NCI-H1436 (cell line): ENCODE measurements at places on chromosomes 3 and 15.

GRCh38 chr15:63195569-63196015 lies 6.2 kb downstream of the RAB8B start:
- no peak for DNase-seq

- no peak for DNase-seq
These were observed 56.8 kb downstream of the PHLDB2 start for GRCh38 chr3:111915905-111916304.

DNA sequence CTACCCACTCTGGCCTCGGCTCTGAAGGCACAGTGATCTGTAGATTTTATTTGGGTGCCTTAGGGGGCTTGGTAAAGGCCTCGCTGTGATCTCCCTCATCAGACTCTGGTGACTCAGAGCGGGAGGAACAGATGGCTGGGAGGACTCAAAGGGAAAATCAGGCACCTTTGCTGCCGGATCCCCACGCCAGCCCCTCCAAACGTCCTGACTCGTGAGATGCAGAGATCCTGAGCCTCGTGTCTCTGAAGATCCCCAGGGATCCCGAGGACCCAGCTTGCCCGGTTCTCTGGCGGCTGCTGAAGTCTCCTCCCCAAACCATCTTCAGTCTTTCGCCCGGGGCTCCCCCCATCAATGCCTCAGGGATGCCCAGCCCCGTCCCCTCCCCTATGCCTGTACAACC lies 32.8 kb downstream of the MUC20 start:
- DNase-seq, result no peak

GRCh38 chr3:126549861-126550487 lies 8.8 kb downstream of the C3orf22 start:
- no peak for DNase-seq

DNA sequence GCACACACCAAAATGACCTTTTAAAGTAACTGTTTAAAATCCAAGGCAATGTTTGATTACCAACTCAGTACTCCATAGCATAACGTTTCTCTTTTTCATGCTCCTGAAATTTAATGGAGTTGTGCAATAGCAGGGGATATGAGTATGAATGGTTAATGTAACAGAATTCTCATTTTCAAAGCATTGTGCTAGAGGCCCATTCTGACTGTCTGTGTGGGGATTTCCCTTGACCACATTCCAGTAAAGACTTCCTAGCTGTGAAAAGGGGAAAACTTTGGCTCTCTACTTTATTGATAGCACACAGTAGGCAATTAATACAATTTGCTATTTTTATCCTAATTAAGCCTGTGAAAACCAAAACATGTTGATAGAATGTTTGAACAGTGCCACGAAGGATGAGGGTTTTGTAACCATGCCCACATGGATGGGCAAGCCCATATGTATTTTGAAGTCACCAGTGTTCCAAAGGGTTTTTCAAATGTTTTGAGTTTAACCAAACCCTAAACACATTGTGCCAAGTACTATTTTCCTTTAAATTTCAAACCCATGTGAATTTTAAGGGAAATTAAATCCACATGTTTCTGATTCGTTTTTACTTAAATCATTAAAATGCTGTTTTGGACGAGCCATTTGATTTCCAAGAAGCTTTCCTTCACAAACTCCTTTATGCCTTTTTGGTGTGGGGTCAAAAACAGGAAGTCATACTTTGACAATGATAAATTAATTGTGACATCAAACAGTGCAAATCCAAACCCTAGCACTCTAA lies 261.2 kb downstream of the SHOX2 start:
- no peak for DNase-seq

- no peak for DNase-seq
These were observed 47.8 kb upstream of the RARB start for GRCh38 chr3:25380222-25380739.

GRCh38 chr3:80233576-80233975 lies 465.8 kb upstream of the ROBO1 start:
- DNase-seq, result no peak

- no peak for DNase-seq
These were observed 14.2 kb downstream of the CHRM5 start for GRCh38 chr15:33982516-33982915.

GRCh38 chr15:100596792-100597191 lies 5.2 kb downstream of the LINS1 start:
- DNase-seq, result no peak

GRCh38 chr15:68830141-68830785 lies 9.6 kb upstream of the ANP32A start:
- DNase-seq, result no peak

DNA sequence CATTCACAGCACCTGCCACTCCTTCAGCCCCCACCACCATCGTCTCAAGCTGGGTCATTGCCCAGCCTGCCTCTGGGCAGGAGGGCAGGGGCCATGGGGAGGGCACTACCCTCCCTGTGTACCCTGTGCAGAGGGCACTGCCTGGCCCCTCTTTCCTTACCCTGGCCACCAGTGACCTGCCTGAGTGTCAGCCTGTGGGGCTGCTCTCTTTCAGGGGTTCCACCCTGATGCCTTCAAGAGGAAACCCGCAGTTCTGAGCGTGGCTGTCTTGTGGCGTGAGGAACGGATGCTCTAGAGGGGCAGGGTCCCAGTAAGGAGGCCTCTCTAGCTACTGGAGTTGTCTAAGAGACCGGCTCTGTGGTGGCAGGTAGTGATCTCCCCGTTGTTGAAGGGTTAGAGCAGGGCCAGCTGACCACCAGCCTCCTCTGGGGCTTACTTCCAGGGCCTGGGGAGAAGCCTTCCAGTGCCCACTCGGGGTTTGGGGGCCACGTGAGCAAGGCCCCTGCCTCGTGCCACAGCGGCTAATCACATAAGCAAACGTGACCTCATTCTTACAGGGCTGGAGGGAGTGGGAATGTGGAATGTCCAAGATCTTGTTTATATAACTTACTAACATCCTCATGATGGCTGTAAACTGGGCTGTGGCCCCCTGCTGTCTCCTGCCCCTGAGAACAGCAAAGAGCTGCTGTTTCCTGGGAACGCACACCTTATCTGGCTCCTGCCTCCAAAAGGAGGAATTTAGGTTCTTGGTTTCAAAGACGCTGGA lies 31.4 kb upstream of the SEC13 start:
- DNase-seq, result no peak

DNA sequence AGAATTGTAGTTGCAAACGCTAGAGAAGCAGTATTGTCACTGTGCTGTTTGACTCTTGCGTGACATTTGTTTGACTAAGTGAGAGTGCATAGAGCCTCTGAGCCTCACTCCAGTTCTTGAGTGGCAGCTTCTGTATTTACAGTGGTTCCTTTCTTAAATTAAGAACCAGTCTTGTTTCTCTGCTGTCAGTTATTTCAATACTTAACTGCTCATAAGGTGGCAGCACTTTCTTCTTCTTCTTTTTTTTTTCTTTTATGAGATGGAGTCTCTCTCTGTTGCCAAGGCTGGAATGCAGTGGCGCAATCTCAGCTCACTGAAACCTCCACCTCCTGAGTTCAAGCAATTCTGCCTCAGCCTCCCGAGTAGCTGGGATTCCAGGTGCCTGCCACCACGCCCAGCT lies 372.1 kb downstream of the LPP start:
- DNase-seq, result no peak

GRCh38 chr3:61055447-61055846 lies 195.8 kb downstream of the FHIT start:
- DNase-seq, result no peak

- DNase-seq, result no peak
These were observed 82.5 kb downstream of the ADAM10 start for GRCh38 chr15:58666957-58667356.
